ENCODE measurements at places on chromosomes 7 and 10. TPM values are rescaled to one million over a fixed set of nuclear protein-coding genes. Genes with fewer than 3 reads are reported as not detected.

The RPEL1 gene
- not detected for total RNA-seq

DNA sequence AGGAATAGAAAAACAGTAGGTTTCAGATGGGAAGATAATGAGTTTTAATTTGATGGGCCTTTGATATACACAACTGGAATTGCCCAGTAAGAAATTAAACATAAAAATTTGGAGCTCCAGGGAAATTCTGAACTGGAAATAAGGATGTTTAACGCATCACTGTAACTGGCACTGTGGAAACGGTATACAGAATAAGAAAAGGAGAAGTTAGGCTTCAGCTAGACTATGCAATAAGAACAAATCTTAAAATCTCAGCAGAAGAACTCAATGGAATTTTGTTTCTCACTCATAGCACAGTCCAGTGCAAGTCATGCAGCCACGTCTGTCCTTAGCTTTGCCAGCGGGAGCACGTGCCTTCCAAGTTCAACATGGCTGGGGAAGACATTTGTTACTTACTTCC is 52.9 kb upstream of the FGL2 start:
- DNase-seq: no peak

DNA sequence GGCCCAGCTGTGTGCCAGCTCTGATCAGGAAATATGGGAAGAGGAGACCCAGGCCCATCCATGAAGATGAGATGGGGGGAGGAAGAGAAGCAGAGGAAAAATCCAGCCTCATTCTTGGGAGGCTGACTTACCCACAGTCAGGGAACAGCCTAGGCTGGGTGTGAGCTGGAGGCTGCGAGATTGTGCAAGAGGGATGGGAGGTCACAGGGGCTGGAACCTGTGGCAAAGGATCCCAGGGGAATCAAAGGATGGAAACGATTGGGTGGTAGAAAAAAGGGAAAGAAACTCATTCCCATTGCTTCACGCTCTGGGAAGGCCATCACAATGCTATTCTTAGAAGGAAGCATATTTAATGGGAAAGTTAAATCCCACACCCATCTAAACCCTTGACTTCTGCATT is 26.7 kb upstream of the CRHR2 start:
- DNase-seq: peak; percentile 50

DNA sequence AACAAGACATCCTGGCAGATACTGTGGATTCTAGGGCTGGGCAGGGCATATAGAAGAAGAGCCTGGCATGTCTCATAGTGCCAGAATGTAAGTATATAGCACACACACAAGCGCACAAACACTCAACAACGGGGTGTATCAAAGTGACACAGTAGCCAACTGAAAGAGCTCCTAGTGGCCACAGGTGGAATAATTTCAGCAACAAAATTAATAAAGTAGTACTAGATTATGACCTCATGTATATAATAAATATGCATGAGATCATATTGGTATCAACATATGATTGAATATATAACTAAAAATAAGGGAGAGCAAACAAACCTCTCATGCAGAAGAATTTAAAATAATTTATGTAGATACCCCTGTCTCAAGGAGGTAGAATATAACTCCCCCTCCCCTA is 72.4 kb upstream of the CXCL12 start:
- no peak for DNase-seq

The PTN gene
- 7.5 TPM for total RNA-seq

The TYW1B gene
- total RNA-seq: 5.3 TPM

GRCh38 chr10:101031796-101032636 is 982 bp downstream of the SFXN3 start:
- DNase-seq: peak; percentile 73

DNA sequence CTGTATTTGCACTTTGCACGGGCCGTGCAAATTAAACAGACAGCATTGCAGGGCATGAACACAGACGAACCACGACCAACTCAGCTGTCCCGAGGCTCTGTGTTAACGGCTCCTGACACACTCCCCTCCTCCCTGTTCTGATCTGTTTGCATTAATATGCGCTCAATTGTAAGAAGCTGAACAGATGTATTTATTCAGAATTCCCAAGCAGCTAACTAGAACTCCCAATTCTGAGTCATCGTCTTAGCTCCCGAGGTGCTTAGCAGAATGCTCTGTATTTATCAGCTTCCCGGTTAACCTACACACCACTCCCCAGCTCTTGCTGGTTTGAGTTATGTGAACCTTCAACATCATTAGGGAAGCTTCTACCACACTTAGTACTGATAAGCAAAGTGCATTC is 286.4 kb downstream of the PTPRN2 start:
- DNase-seq: no peak

- peak; percentile 85 for DNase-seq
Measured at GRCh38 chr10:98414932-98415730, at the start of gene PYROXD2. Gene PYROXD2 (minus strand): TSS chr10:98415182. CDS start chr10:98415135, 47 bp downstream.

- DNase-seq: no peak
Measured at GRCh38 chr7:539731-540411, 20.2 kb upstream of the PDGFA start.

The DRGX gene
- not detected for total RNA-seq

- DNase-seq: no peak
Measured at GRCh38 chr7:41576166-41576565, 126.7 kb downstream of the INHBA start.

DNA sequence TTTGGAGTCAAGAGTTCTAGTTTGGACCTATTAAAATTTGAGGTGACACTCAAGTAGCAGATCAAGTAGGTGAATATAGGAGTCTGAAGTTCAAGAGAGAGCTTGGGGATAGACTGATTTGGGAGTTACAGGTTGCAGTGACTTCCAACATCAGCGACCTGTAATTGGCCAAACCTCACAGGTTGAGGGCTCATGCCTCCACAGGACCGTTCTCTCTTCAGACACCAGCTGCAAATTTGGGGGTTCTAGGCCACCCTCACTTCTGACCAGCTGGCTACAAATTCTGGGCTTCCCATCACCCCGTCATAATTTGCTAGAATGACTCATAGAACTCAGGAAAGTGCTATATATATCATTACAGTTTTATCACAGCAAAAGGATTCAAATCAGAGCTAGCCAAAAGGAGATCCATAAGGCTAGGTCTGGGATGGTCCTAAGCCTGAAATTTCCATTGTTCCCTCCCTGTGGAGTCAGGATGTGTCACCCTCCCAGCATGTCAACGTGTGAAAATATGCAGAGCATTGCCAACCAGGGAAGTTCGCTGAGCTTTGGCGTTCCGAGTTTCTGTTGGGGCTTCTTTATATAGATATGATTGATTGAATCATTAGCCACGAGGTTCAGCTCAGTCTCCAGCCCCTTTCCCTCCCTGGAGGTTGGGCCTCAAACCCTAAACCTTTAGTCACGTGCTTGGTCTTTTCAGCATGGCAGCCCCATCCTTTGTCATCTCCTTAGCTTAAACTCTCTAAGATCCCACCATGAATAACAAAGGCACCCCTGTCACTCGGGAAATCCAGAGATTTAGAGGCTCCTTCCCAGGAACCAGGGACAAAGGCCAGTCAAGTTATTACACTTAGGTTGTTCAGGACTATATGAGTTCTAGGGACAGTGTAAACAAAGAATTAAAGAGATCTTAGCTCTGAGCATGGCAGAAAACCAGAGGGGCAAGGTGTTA is 20.7 kb upstream of the ZNF212 start:
- DNase-seq: no peak

- no peak for DNase-seq
Measured at GRCh38 chr10:84007482-84007881, 131.8 kb upstream of the GHITM start.

- peak; percentile 74 for DNase-seq
Measured at GRCh38 chr7:23679898-23680413, at the start of gene FAM221A. Gene FAM221A (plus strand): TSS chr7:23680199. CDS start chr7:23680219, 20 bp downstream.

The ACTR3C gene
- total RNA-seq: 2.3 TPM

The KLLN gene
- total RNA-seq: 0.78 TPM

GRCh38 chr7:68381731-68382130 is 1216.5 kb upstream of the AUTS2 start:
- no peak for DNase-seq

DNA sequence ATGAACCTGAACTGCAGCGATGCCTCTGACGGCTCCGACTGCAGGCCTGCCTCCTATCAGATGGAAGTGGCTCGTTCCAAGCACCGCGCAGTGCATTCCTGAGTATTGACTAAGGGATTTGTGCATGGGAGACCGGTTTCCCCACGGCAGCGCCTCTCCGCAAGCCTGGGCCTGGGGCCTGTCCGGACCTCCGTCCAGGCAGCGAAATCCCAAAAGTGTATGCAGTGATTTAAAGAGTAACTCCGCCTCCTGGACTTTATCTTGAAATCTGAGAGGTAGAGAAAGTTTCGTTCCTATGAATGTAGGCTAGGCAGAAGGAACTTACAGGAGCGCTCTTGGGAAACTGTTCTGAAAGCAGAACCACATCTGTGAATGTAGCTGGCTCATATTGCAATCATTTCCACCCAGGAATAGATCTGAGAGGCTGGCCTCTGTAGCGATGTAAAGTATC is 106.2 kb upstream of the CELF2 start:
- peak; percentile 52 for DNase-seq

GRCh38 chr10:30154561-30154960 is 95.2 kb upstream of the JCAD start:
- DNase-seq: no peak

The SPDYE16 gene
- total RNA-seq: not detected

The GHRHR gene
- not detected for total RNA-seq

GRCh38 chr10:87715552-87716347 is 56.1 kb downstream of the PAPSS2 start:
- no peak for DNase-seq

DNA sequence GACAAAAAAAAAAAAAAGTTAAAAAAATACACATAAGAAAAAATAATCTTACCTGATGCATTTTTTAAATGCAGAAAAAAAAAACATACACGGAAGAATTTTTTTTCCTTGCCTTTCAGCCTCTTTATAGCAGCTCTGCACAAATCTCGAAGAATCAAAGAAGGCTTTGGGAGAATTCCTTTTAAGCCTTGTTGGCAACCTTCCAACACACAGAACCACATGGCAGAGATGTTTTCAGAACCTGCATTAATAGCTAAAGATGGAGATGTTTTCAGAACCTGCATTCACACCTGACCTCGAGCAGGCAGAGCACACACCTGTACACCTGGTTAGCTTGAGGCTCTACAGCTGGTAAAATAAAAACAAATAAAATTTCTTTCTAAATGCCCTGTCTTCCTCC is 65.6 kb downstream of the DOCK4 start:
- DNase-seq: no peak

DNA sequence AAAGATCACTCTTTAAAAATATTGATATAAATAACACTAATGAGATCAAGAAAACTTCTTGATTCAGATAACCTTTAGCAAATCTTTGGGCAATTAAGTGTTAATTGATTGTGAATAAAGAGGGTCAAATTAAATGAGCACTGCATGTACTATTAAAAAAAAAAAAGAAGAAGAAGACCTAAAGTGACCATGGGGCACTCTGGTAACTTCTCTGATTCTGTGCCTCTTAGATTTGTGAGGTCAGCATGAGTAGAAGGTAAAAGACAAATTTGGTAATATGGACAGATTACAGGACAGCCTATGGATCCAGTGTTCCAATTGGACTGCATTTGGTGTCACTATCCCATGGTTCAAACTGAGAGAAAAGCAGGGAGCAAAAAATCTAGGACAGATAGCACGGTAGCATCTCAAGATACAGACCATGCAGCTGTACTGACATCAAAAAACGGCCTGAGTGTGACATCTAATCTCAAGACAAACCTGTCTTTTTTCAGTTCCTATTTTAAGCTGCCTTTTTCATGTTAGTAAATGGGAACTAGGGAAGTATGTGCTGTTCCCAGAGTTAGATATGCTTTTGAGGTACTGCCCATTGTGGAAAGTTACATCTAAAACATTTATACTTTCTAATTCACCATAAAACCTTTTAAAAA is 128.0 kb downstream of the KCND2 start:
- no peak for DNase-seq

DNA sequence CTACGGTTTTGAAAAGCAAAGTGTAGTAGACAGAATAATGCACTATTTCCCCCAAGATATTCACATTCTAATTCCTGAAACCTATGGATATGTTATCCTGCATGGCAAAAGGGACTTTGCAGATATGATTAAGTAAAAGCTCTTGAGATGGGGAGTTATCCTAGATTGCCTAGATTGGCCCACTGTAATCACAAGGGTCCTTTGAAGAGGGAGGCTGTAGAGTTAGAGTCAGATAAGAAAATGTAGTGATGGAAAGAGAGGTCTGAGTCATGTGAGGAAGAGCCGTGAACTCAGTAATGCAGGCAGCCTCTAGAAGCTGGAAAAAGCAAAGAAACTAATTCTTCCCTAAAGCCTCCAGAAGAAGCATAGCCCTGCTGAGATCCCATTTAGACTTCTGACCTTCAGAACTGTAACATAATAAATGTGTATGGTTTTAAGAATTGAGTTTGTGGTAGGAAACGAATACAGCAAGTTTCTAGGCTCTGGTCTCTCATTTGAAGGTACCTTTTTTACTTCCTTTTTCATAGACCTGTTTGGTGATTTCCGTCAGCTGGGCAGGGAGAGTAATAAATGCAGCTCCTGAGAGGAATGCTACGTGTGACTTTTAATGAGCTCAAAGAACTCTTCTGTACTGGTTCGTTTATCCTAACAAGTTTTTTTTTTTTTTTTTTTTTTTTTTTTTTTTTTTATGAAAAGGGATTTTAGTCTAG is 41.9 kb upstream of the NXPH1 start:
- DNase-seq: no peak

- no peak for DNase-seq
Measured at GRCh38 chr10:12391206-12391605, 41.9 kb downstream of the CAMK1D start.

DNA sequence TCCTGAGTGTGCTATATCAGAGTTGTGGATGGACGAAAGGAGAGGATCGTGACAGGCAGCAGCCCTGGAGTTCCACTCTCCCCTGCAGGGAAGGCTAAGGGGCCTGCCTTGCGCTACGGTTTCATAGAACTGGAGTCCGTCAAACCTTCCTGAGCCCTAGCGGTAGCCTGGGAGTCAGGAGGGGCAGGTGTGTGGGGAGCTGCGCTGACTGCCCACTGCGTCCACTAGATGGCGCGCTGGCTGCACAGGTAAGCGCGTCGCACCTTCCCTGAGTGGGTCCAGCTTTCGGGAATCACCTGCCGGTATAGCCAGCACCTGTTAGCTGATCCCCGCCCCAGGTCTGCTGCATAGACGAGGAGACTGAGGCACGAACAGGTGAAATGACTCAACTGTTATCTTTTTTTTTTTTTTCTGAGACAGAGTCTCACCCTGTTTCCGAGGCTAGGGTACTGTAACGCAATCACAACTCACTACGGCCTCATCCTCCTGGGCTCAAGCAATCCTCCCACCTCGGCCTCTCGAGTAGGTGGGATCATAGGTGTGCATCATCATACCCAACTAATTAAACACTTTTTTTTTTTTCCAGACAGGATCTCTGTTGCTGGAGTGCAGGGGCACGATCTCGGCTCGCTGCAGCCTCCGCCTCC is 20.2 kb upstream of the BAIAP2L1 start:
- DNase-seq: no peak

GRCh38 chr10:98901441-98902110 is 334.1 kb downstream of the HPSE2 start:
- no peak for DNase-seq

The NUTM2D gene
- 5.9 TPM for total RNA-seq

The OLAH gene
- 7.6 TPM for total RNA-seq

GRCh38 chr7:476736-477360 is 42.8 kb downstream of the PDGFA start:
- DNase-seq: no peak

Data from tibial nerve (tissue), 4 donors.